ENCODE measurements at places on chromosomes 3 and 15.
A peak's percentile ranks its signal among the peaks of the same experiment; 100 is the strongest.

DNA sequence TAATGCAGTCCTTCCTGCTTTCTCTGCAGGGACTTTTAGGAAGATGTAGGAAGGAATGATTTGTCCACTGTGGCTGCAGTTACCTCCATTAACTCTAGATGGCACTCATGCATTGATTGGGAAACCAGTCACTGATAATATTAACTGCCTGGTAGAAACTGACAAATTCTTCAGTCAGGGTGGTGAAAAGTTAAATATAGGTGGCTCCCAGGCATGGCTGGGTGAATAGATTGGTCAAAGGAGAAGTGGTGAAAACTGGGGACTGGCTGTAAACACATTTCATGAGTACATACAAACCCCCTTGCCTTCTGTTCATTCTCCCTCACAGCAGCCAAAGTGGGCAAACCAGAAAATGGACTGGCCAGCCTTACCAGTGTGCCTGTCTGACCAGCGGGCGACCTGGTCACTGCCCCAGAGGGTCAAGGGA is 333.4 kb downstream of the THSD4 start:
- DNase-seq = peak; percentile 66

DNA sequence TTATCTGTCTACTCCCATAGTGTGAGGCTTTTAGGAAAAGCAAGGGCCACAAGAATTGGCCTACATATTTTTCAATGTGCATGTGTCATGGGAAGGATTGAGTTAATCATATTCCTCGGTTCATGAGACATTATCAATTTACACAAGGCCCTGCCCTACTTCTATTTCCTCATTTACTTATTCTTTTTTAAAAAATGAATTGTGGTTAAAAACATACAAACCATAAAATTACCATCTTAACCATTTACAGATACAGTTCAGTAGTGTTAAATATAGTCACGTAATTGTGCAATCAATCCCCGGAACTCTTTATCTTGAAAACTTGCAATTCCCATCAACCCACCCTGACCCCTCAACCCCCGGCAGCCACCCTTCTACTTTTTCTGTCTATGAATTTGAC is 284.0 kb upstream of the GADL1 start:
- no peak for DNase-seq

GRCh38 chr3:197500812-197501211 is 55.0 kb downstream of the BDH1 start:
- no peak for DNase-seq

- no peak for DNase-seq
These were observed 432.1 kb upstream of the MDFIC2 start for GRCh38 chr3:70744536-70744935.

GRCh38 chr3:20246662-20247061 is 60.7 kb upstream of the SGO1 start:
- DNase-seq = no peak

All from body of pancreas (tissue), 4 donors.